ENCODE measurements at places on chromosomes 3 and 15.

DNA sequence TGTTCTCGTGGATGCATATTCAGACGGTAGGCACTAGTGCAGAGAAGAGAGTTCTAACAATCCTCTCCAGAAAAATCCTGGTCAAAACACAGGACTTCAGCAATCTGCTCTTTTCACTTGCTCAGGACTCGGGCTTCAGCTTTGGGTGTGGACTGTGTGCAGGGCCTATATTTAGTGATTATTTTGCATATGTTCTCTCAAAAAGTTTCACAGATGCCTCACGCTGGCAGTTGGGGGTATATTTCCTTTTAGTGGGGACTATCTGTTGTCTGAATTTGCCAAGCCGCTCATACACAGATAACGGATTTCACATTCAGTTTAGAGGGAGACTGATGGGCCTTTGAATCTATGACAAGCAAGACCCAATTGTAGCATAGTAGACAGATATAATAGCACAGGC, 54.4 kb upstream of the LRRN1 start:
- DNase-seq = no peak

DNA sequence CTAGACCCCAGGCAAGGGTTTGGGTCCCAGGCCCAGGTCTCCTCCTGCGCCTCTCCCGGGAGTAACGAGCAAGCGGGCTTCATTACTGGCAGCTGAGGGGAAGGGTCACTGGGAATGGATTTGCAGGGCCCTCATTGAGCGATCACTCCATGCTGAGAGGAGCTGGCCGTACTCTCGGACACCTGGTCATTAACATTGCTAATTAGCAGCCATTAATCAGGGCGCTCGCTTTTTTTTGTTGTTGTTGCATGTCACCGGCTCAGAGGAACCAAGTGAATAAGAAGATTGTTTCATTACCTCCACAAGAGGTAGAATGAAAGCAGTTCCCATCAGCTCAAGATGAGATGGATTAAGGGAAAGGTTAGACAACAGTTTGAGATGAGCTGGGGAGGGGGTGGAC, 293.0 kb upstream of the ATP11B start:
- no peak for DNase-seq

- DNase-seq = no peak
Observed at GRCh38 chr3:128903501-128903900, 24.1 kb downstream of the ACAD9 start.

GRCh38 chr3:18149935-18150334, 275.2 kb downstream of the SATB1 start:
- DNase-seq = no peak

DNA sequence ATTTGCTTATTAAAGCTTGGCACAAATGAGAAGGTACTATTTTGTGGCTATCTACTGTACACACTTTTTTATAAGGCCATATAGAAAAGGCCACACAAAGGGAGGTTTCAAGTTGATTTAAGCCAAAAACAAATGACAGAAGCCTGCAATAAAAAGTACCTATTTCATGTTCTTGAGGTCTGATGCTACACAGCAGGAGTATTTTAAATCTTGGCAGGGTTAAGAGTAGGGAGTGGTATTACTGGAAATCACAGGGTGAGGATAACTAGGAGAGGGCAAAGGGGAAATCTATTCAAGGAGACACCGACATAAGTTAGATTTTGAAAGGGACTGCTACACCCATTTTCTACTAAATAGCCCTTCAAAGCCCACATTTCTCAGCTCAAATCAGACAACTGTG, 146.2 kb downstream of the GREM1 start:
- no peak for DNase-seq

GRCh38 chr15:60264088-60264487, 133.7 kb downstream of the ANXA2 start:
- DNase-seq = no peak

DNA sequence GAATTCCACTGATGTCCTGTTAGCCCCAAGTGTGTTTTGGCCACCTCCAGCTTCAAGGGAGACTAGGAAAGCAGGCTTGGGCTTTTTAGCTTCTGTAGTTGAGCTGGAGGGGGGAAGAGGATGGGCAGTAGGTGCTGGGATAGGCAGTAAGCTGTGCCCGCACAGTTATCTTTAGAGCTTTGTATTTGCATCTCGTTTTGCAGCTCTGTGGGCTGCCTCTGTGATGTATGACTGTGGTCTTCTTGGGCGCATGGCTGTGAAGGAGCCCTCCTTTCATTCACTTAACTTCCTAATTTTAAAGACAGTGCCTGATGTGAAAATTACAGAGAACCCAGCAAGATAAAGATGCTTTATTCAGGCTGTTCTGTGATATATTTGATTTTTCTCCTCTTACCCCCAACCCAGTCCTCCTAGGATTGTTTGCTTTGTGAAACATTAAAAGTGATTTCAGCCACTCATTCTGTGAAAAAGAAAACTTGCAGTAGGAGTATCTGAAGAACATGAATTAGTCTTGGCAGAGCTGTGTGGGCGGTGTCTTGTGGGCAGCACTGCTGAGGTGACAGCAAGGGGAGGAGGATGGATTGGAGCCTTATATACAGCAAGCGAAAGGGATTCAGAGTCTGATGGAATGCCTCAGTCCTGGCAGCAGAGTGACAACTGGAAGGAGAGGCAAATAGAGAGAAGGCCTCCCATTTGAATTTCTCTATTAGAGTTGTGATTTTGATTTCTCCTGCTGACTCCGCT, 74.3 kb downstream of the LARS2 start:
- DNase-seq = no peak

GRCh38 chr15:33857726-33858125, 110.6 kb upstream of the CHRM5 start:
- no peak for DNase-seq

DNA sequence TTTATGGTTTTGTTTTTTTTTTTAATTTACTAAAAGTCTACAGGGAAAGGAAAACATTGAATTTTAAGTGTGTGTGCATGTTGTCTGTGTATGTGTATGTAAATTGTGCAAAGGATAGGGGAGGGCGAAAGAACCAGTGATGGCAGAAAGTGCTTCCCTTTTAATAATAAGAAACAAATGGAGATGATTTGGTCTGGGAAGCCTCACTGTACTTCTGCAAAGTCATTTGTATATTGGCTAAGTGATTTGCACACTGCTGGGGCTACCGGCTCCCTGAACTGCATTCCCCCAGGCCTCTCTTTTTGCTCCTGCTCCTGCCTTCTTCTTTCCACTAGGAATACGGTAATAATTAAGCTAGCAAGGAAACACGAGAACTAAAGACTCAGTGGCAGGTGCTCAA, 101.2 kb downstream of the CD47 start:
- DNase-seq = no peak
